Stimulated activated CD8-positive, alpha-beta memory T cell treated with anti-CD3 and anti-CD28 coated beads, Interleukin-4, amount 100 ng/mL, for 24 hours (primary cell): ENCODE measurements at places on chromosomes 4 and X.

- peak; percentile 7 for DNase-seq
Observed at GRCh38 chr4:87679449-87680169, 29.5 kb downstream of the DMP1 start.

DNA sequence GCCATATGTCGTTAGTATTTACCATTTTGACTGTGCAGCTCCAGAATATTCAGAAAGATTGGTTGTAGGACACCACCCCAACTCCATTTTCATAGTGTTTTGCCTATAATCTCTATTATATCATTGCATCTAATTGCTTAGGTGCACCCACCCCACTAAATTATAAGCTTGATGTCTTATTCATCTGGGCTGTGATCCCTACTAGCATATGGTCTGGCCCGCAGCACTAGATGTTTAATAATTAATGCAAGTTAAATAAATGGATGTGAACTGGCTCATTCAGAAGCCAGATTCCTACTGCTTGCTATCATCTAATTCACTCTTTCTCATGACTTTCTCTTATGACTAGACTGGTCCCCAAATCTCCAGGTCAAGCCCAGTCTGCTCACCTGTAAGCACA is 143.5 kb downstream of the RELL1 start:
- DNase-seq: no peak

- DNase-seq: no peak
Observed at GRCh38 chrX:57366430-57366829, 79.9 kb downstream of the FAAH2 start.

DNA sequence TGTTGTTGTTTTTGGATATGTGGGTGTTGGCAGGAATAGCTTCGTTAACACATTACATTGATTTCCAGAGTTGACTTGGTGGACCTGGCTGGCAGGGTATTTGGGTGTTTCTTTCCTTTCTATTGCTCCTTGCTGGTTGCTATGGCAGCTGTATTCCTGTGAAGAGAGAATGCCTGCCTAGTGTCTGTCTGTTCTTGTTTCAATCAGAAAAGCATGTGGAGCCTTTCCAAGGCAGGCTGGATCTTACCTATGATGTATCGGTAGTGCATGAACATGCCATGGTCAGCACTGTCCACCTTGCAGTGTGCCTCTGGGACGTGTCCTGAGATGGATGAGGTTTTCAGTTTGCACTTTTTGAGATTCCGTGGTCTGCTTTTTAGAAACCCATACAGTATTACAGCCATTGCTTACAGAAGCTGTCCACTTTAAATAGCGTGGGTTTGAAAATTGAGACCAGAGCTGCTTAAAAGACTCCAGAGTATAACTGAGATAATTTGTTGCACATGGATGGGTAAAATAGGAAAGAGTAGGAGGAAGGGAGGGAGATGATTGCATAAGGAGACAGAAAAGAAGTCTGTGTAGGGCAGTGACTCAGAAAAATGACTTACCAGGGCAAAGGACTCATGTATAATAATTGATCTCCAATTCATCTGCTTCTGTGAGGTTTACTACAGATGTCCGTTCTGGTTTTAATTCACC is 20.0 kb upstream of the AADAT start:
- no peak for DNase-seq

GRCh38 chr4:25779021-25779420 is 83.8 kb downstream of the SEL1L3 start:
- no peak for DNase-seq

DNA sequence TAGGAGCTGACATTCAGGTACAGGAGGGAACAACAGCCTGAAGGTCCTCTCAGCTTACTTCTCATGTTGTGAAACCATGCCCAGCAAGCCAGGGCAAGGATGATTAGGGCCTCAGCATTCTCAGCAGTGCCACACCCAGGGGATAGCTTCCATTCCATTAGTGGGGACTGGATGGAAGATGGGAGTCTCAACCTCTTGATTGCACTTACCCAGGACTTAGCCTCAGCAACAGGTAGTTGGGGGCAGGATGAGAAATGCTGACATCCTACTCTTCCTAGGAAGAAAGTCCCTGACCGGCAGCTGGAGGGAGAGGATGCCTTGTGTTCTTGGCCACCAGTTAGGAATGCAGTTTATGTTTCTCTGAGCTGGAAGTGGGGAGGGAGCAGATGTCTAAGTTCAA is 8.8 kb upstream of the BEX3 start:
- no peak for DNase-seq

DNA sequence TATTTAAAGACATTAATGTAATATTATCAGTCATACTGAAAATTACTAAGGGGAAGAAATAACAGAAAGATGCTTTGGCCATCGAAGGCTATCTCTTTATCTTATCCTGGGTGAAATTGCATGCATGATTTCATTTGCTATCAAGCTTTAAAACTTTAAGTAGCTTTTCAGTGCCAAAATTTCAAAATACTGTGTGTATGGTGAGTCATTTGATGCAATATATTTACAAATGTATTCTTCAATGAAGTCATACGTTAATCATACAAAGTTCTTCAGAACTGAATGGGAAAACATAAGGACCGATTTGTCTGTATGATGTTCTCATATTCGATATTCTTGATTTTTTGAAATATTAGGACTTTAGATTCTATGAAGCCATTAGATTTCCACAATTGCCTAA is 1295.8 kb upstream of the AGA start:
- DNase-seq: no peak

- DNase-seq: no peak
Observed at GRCh38 chr4:165440415-165441158, 61.8 kb downstream of the CPE start.

GRCh38 chrX:41946235-41946634 is 22.9 kb upstream of the CASK start:
- no peak for DNase-seq

GRCh38 chr4:73396993-73397972 is 6.8 kb upstream of the ALB start:
- DNase-seq: no peak

DNA sequence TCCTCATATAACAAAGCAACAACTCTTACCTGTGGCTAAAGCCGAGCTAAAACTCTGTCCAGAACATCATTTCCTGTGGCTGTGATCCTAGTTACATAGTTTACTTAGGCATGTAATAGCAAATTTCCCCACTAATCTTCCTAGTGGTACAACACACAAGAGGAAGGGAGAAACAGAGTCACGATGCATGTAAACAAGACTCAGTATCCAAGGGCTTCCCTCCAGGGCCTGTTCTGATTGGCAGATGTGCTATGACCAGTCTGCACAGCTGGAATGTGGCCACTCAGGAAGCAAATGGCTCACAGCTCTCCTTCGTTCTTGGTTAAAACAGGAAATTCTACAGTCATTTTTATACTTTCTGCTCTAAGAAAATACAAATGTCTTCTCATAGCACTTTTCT is 49.2 kb upstream of the PRSS48 start:
- no peak for DNase-seq

DNA sequence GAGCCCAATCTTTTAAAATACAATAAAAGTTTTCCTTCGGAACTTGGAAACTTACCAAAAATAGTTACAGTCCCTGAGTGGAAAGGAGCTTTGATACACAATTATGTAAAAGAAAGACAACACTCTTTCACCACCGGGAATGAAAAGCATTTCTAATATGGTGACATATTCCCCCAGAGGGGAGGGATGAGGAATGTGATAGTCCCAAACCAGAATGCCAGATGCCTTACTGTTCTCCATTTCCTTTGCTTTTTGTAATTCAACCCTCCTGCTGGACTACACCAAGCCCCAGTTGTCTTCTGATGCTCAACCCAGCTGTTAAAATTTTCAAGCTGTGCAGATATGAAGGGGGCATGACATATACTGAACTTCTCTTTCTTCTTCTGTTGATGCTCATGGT is 4.1 kb downstream of the PRIMPOL start:
- no peak for DNase-seq

DNA sequence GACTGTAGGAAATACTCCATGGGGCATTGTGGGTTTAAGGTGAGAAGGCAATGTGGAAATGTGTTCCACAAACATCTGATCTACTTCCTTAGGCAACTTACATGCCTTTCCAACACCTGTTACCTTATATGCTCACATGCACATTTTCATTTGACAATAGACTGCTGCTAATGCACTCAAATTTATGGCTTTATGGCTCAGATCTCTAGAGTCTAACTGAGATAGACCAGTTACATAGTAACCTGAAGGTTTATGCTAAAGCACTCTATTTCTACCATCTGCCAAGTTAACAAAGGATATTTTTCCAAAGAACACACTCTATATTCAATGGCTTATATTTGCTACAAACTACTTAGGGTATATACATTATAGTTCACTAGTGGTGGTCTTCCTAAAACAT is 969.0 kb downstream of the TECRL start:
- DNase-seq: no peak
